Glomerular endothelial cell (primary cell): ENCODE measurements at places on chromosomes 3 and 15.

GRCh38 chr3:23999012-23999641 is 54.0 kb downstream of the NR1D2 start:
- DNase-seq = no peak

GRCh38 chr15:83983634-83984458 is 251.7 kb upstream of the GOLGA6L4 start:
- DNase-seq = no peak

- no peak for DNase-seq
Measured at GRCh38 chr15:76330080-76330680, 6.4 kb upstream of the ISL2 start.

DNA sequence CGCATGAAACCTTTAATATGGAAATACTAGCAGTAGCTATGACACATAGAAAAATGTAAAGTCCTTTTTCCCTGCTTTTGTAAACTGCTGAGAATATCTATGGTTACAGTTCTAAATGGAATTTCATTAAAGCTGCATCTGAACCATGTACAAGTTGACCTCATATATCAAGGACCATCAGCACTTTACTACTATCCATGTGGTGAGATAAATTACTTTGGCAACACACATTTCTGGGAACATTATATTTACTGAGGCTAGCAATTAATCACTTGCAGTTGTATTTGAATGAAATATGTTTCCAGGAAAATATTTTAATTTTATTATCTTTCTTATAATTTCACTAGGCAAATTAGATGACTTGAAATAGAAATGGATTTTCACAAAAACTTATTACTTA is 545.5 kb downstream of the NAALADL2 start:
- no peak for DNase-seq

DNA sequence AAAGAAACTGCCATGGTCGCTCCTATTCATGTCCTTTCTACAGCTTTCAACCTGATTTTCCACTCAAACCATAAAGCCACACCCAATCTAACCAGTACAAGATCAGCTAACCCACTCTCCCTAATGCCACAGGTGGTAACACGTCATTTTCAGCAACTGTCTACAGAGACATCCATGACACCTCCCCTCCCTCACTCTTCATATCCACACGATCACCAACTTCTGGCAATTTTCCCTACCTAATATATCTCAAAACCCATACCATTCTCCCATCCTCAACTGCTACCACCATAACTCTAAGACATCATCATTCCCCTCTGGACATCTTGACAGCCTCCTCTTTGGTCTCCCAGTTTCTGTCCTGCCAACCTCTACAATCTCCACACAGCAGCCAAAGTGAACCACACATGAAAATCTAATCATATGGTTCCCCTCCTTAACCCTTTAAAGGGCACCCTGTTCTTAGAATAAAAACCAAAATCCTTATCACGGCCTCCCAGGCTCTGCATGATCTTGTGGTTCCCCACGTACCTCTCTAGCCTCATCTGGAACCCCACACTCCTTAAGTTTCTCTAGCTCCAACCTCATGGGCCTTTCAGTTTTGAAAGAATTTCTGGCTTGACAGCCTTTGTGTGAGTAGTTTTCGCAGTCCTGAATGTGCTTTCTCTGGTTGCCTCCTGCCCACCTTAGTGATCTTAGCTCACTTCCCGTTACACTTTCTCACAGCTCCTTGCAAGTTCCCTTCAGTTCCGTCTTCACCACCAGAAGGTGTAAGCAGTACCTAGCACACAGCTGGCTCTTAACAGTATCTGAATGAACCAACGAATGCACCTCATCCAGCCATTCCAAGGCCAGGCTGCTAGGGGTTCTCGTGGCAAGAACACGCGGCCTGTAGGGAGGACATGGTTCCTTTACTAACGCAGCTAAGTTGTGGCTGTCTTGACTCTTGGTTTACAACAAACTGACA is 33.4 kb downstream of the SPINK8 start:
- DNase-seq = no peak

DNA sequence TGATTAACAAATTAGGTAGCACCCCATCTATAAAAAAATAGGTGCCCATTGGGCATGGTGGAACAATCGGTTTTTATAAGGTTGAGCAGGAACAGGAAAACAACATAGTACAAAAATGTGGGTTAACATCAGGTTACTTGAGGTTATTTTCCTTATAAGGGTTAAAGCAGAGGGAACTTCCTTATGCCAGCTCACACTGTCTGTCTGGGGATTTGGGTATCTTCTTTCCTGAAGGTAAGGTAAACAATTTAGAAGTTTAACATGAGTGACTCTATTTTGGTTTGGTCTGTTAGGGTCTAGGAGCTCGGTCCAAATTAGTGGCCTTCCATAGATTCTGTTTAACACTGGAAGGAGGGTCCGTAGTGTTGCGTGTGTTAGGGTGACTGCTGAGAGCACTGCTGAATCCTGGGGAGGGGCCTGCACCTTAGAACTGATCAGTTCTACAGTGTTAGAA is 14.7 kb downstream of the CHD2 start:
- DNase-seq = no peak

DNA sequence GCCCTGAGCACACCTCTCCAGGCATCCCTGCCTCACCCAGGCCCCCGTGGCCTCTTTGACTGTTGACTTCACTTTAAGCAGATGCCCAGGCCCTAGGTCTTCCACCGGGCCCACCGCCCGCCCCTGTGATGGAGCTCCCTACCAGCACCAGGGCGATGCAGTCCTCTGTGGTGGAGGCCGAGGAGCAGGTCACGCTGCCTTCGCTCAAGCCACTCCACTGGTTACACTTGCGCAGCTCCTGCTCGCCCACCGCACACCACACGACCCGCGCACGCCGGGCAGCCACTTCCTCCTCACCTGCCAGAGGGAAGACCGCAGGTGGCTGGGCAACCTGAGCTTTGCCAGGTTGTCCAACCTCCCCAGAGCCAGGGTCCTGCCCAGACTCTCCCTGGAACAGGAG is 16.0 kb downstream of the LTF start:
- DNase-seq = no peak

DNA sequence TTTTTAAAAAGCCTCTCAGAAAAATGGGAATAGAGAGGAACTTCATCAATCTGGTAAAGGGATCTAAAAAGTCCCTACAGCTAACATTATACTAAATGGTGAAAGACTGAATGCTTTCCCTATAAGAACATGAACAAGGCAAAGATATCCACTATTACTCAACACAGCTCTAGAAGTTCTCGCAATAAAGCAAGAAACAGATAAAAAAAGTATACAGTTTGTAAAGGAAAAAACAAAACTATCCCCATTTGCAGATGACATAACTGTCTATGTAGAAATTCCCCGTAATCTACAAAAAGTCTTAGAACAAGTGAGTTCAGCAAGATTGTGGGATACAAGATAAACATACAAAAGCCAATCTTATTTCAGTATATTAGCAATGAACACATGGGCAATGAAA is 15.4 kb downstream of the EDC3 start:
- no peak for DNase-seq

- no peak for DNase-seq
Measured at GRCh38 chr3:195461594-195462307, 18.9 kb upstream of the ACAP2 start.

DNA sequence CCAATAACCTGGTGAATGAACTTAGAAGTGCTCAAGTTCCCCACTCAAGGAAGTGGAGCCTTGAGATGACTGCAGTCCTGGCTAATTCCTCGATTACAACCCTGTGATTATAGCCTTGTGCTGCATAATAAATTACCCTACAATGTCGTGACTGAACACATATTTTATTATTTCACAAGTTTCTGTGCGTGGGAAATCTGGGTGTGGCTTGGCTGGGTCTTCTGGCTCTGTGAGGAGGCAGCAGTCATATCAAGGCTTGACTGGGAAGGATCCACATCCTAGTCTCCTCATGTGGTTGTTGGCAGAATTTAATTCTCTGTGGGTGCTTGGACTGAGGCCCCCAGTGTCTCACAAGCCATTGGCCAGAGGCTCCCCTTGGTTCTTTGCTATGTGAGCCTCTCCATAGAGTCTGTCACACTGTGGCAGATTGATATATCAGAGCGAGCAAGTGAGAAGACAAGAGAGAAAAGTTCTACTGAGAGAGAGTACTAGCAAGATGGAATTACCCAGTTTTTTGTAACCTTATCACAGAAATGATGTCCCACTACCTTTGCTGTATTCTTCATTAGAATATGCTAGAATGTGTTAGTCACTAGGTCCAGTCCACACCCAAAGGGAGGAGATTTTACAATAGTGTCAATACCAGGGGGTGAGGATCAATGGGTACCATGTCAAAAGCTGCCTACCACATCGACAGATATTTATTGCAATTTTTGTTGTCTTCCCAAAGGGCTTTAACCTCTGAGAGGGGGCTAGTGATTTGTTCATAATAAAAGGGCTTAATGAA is 102.8 kb upstream of the TBC1D5 start:
- no peak for DNase-seq

GRCh38 chr3:194893121-194893987 is 207.7 kb downstream of the FAM43A start:
- no peak for DNase-seq

DNA sequence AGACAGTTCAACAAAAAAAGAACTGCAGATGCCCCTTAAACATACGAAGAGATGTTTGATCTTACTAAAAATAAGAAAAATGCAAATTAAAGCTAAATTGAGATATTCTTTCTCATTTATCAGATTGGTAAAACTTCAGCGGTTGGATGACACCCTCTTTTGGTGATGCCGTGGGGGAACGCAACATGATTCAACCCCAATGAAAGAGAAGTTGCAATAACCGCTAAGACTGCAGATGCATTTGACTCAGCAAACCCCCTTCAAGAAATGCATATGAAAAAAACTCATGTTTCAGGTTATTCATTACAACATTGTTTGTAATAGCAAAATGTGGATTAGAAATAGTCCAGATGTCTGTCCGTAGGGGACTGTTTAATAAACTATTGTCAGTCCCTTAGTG is 3.6 kb downstream of the KLHL6 start:
- no peak for DNase-seq

DNA sequence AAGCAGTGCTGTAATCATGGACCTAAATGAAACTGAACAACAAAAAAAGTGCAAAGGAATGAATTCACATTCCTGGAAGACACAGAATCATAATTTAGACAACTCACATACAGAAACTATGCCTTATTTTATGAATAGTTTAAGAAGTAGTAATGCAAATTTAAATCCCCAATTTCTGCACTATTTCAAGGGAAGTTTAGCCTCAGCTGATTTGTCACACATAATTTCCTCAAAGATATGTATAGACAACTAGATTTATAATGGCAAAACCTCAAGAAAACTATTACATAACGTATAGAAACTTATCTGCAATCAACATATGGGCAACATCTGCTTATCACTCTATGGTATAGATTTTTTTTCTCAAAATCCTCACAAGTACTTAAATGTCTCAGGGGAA is 7.8 kb upstream of the PTX3 start:
- no peak for DNase-seq

DNA sequence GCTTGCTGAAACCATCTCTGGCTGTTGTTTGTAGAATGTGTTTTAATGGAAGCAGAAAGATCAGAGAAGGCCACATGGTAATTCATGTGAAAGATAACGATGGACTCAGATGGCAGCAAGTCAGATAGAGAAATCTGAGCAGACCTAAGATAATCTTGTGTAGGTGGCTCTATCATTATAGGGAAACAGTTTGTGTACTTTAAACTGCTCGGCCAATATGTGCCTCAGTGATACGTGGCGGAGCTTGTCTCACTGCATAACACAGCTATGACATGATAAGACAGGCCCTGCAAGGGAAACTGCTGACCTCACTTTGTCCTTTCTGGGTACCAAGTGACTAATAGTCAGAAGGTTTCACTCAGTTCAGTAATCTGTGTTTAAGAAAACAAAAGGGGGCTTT is 51.0 kb downstream of the MME start:
- no peak for DNase-seq

GRCh38 chr3:112409041-112409440 is 76.1 kb downstream of the CD200 start:
- DNase-seq = no peak

- no peak for DNase-seq
Measured at GRCh38 chr15:36372968-36373367, 206.5 kb upstream of the CDIN1 start.

DNA sequence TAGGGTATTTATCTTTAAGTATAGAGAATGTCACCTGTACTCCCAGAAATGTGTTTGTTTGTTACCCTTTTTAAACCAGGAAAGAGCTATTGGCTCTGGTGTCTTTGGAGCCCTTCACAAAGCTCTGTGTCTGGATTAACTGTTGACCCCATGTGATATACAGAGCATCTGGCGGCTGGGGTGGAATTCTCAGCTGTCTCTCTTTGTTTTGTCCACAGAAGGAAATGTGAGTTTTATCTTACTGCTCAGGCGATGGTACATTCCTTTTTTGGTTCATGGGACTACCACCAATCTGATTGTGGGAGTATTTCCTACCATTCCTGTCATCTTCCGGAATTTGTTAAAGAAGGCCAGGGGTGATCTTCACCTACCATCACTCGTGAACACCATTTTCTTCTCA is 120.3 kb downstream of the AKAP13 start:
- DNase-seq = no peak

DNA sequence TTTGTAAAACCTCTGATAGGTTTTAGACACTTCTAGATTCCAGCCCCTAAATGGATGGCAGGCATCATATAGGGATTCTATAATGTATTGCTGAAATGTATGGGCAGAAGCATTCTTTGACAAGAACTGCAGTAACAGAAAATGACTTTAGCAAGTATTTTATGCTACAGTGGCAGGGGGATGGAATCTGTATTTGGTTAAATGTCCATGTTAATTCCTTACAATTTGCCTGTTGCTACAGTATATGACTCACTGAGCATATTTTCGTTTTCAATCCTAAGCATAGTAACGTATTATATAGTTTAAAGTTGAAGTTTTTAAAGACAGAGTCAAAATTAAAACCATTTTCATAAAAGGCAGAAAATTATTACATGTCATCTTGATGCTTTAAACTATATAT is 150.1 kb downstream of the MEX3B start:
- DNase-seq = no peak
